COLO829 (cell line): ENCODE measurements at places on chromosomes 13 and 19.

GRCh38 chr13:27991881-27992280 lies 3.4 kb upstream of the URAD start:
- DNase-seq, result no peak

DNA sequence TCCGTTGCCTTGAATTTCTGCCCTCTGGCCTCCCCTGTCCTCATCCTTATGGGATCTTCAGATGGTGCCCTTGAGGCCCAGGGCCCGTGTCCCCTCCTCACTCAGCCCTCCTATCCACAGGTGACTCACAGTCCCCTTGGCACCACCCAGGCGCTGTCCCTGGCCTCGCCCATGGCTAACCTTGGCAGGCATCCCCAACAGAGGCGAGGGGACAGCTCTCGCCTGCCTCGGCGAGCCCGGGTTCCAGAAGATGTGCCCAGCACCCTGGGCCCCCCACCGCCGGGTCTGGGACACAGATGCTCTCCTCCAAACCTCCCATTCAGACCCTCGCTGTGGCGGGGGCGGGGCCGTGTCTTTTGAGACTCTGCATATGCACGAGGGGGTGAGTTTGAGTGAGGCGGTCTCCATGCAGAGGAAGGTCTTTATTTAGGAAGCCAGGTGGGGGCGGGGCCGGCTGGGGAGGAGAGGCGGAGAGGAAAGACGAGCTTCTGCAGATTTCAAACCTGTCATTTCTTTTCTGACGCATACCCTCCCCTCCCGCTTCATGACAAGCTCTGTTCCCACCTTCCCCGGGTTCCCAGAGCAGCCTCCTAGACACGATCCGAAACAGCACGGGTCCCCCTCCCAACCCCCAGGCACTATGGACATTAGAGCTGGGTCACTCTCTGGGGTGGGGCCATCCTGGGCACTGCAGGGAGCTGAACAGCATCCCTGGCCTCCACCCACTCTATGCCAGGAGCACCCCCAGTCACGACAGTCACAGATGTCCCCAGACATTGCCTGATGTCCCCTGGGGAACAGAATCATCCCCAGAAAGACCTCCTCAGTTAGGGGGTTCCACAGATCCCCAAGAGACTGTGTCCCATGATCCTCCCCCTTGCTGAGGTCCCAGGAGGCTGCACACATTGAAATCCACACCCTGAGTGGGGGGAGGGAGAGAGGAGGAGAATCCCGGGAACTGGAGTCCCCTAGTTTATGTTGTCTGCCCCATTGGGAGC lies 48.5 kb downstream of the GNG7 start:
- no peak for DNase-seq

- DNase-seq, result peak; percentile 19
These were observed 80.5 kb downstream of the GPR12 start for GRCh38 chr13:26680123-26680450.

DNA sequence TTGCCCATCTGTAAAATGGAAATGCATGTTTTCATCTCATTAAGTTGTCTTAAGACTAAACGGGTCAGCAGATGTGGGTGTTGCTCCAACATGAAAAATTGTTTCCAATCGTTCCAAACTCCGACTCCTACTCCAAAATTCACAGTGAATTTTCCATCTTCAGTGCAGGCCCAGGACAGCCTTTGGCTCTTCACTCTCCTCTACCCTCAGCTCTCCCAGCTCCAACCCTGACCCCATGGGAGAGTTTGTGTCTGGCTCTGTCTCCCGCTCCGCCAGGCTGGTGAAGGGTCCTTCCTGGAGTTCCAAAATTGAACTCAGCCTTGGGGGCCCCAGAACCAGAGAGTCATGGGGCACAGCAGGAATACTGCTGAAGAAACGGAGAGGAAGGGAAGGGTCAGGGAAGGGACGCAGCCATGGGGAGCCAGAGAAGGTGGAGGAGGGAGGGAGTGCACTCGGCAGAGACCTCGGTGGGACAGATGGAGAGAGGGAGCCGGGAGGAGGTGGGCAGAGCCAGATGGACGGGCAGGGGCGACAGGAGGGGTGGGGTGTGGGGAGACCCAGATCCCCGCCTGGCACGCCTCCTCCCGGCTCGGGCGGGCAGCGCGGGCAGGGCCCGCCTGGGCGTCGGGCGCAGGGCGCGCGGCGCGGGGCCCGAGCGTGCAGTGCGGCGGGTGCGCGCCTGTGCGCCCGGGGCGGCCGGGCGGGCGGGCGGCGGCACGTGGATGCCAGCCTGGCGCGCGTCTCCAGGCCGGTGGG lies 45.6 kb downstream of the CELF5 start:
- no peak for DNase-seq

GRCh38 chr19:36449059-36449670 lies 30.7 kb upstream of the ZFP82 start:
- DNase-seq, result no peak

DNA sequence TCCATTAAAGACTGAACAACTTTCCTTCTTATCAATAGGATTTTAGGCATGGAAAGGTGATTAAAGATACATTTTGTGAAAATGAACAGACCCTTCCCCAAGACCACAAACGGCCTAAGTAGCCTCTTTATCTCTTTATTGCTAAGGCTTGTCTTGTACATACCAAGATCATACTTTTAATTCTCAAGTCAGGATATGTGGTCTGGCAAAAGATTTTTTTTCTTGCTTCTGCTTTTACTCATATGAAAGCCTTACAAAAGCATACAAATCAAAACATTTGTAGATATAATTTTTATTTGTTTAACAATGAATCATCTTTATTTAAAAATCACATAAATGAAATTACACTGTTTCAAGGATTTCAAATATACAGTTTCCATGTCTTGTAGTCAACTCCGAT lies 35.8 kb downstream of the TGDS start:
- no peak for DNase-seq

- DNase-seq, result no peak
These were observed 79.8 kb downstream of the ATP11A start for GRCh38 chr13:112769615-112770014.

DNA sequence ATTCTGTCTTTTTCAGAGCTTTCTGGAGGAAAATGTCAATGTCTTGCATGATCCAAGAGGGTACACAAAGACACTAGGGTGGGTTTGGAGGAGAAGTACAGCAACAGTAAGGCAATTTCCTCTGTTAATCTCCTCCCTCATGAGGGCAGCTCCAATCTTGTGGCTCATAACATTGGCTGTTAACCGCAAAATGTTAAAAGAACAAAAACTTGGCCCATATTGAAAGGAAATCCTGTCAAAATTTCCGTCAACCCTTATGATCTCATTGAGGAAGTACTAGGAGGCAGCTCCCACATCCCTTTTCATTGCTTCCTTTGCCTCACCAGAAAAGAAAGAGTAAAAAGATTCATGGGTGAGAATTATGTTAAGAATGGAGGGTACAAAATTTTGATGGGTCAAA lies 11.6 kb downstream of the OXGR1 start:
- no peak for DNase-seq

DNA sequence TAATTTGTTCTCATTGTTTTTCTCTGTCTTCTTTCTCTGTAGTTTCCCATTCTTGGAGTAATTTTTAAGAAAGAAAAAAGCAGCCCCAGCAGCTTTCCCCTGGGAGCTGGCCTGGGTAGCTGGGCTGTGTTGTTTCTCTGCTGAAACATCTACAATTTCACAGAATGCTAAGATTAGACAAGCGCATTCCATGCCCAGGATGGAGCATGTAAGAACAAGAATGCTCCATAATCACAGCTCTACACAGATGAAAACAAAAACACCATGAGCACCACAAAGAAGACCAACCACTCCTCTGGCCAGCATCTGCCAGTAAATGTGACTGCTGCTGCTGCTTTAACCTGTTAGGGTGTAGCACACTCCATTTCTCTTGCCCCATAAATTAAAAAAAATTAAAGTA lies 239.2 kb upstream of the SLITRK1 start:
- DNase-seq, result no peak

- DNase-seq, result no peak
These were observed 3.1 kb upstream of the UQCRFS1 start for GRCh38 chr19:29216021-29216420.

- no peak for DNase-seq
These were observed 1120.7 kb downstream of the DIAPH3 start for GRCh38 chr13:59043016-59043415.

GRCh38 chr13:72427757-72428528 lies 299.5 kb downstream of the MZT1 start:
- DNase-seq, result no peak

DNA sequence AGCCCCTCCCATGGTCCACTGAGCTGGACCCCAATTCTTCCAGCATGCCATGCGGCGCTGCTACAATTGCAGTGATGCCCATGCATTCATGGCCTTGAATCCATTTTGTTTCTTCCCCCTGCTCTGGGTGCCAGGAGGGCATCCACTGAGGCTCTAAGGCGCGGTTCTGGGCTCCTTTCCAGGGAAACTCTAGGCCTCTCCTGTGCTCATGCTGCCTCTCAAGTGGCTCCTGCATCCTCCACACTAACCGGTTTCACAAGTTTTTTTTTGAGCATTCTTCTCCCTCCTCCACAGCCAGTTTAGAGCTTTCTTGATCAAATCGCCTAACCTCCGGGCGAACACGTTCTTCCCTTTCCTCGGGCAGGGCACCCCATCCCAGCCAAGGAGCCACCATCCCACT lies 69.1 kb upstream of the FLT1 start:
- no peak for DNase-seq

DNA sequence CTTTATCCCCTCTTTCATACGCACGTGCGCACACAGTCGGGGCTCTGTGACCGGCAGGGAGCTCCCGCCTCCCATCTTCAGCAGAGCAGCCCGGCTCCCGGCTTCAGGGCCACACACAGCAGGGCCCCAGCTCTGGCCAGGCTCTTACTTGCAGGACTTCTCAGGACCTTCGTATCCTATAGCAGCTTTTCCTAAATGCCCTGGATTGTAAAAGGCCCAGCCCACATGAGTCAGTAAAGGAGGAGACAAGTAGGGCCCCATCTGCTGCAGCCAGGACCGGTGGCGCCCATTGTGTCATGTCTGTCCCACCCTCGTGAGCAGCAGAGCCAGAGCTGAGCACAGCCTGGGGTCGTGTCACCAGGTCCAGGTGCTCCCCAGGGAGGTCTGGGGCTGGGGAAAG lies 107.6 kb upstream of the VSTM2B start:
- DNase-seq, result no peak

- no peak for DNase-seq
These were observed 553.6 kb upstream of the ATXN8OS start for GRCh38 chr13:69553976-69554375.

DNA sequence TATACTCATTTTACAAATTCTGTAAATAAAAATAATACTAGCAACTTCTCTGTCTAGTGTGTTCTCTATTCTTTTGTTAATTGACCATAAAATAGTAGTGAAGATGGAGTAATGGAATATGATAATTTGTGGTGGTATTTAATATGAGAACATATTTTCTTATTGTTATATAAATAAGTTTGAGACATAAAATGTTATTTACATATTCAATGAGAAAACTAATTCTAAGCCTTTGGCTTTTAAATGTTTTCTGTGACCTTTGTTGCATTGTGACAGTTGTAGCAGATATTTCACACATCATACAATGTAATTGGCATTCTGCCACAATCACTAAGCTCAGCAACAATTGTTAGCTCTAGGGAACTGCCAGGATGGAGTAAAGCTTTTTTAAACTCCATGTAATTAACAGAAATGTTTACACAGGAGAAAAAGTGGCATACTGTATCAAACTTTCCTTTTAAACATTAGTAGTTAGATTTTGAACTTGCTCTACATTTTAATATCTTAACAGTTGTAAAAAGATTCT lies 562.1 kb upstream of the PCDH9 start:
- no peak for DNase-seq

DNA sequence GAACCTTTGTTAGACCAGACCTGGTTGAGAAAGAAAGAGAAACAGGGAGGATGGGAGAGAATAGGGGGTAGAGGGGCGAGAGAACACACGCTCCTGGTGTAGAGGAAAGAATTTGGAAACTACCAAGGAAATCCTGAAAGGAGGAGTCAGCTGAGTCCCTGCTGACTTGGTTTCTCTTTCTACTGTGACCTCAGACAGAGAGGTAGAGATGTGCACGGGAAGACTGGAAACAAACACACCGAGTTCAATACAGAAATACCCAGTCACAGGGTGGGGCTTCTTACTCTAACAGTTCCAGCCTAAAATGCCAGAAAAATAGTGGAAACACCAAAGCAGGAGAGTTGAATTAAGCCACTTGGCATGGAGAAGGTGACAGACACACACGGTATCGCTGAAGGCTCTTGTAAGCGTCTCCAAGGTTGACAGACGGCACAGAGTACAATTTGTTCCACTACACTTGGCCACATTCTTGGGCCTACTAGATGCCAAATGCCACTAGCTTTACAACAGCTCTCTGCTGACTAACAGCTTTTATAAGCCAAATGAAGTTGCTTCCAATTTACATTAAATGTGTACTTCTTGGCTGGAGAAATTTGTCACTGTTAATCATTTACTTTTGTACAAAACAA lies 28.1 kb downstream of the LATS2 start:
- no peak for DNase-seq

DNA sequence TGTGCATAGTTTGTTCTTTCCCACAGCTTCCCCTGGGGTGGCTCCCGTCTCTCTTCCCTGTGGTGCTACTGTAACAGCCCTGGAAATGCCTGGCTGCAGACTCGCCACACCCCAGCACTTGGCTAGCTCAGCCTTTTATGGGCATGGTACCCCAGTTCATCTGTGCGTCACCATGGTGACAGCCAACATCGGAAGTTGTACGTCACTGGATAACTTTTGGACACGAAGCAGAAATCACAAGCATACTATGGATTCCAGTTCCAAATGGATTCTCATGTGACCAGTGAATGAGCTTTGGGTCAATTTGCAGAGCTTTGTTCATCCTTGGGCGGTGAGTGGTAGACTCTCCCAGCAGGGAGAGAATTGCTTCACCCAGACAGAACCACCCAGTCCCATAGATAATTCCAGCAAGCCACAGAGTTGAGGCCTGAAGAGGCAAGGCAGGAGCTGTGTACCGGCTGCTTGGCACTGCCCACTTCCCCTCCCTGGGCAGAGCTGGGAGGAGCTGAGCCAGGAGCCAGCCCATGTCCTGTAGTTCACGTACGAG lies 54.4 kb downstream of the COL4A2 start:
- DNase-seq, result no peak

- DNase-seq, result no peak
These were observed 20.3 kb downstream of the INTS6 start for GRCh38 chr13:51432576-51432975.

- DNase-seq, result no peak
These were observed 3.7 kb upstream of the RYR1 start for GRCh38 chr19:38429811-38430156.

DNA sequence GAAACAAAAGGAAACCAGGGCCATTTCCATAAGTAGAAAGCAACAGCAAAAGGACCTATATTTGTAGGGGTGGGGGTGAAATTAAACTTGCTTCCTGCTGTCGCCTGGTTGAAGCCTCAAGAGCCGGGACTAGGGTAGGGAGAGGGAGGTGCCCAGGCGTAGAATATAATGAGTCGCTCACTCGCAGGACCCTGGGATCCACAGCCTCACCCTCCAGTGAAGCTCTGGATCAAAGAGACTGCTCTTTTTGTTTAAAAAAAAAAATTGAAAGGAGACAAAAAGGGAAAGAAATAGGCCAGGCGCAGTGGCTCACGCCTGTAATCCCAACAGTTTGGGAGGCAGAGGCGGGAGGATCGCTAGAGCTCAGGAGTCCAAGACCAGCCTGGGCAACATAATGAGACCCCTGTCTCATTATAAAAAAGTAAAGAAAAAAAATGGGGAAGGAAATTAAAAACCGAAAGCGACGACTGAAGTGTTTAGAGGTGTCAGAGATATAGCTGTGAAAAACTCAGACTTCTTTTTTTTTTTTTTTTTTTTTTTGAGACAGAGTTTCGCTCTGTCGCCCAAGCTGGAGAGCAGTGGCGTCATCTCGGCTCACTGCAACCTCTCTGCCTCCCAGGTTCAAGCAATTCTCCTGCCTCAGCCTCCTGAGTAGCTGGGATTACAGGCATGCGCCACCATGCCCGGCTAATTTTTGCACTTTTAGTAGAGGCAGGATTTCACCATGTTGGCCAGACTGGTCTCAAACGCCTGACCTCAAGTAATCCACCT lies 10.9 kb upstream of the ADGRE5 start:
- no peak for DNase-seq
